ENCODE measurements at places on chromosomes 7 and 10.

- DNase-seq: no peak
Observed at GRCh38 chr7:41994036-41994745, 242.8 kb downstream of the GLI3 start.

DNA sequence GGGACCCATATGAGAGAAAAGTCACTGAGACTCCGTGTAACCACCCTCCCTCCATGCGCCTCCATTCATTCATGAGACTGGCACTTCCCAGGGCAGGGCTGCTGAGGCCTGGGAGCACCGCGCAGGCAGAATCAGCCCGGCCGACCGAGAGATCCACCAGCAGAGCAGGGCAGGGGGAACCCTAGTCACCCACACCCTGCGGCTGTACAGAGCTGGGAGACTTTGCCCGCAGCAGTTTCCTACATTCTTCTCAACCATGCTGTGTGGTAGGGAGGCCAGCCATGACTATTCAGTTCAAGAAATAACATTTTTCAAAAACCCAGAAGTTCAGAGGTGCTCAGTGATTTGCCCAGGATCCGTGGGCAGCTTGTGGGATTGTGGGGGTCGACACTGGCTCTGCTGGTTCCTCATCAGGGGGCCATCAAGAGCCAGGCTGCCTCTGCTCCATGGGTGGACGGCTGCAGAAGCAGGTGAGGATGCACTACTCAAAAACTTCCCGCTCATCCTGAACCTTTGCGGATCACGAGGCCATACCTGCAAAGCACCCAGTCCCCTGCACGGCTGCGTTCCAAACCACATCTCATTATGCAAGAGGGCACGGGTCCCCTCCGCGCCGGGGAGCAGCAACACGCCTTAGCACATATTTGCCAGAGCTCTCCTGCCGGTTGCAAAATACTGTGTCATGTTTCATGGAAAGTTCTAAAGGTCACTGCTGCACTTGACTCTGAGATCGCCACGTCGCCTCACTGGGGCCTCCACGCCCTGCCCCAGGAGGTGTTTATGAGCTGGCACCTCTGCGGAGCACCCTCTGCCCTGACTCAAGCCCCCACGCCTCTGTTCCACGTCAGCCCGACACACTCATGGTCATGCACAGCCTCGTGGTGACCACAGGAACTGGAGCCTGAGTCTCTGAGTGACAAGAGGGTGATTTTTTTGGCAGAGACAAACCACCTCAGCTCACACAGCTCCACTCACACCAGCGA lies 132.0 kb downstream of the PRKAG2 start:
- no peak for DNase-seq

- no peak for DNase-seq
Observed at GRCh38 chr7:129615018-129615417, 3.5 kb downstream of the NRF1 start.

DNA sequence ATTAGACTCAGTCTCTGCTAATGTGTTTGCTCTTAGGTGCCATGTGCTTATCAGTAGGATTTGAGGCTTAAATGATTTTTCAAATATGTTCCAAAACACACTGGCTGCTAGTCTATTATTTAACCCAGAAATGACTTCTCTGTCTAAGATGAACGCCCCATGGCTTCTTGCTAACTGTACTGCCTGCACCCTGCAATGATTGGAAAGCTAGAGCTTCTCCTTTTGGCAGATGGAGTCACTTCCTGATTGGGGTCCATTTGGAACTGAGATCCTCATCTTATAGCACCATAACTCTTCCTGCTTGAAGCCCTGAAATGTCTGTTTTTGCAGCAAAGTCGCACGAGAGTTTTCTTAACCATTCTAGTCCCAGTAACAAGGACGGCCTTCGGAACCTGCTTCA lies 186.5 kb upstream of the ADO start:
- no peak for DNase-seq

DNA sequence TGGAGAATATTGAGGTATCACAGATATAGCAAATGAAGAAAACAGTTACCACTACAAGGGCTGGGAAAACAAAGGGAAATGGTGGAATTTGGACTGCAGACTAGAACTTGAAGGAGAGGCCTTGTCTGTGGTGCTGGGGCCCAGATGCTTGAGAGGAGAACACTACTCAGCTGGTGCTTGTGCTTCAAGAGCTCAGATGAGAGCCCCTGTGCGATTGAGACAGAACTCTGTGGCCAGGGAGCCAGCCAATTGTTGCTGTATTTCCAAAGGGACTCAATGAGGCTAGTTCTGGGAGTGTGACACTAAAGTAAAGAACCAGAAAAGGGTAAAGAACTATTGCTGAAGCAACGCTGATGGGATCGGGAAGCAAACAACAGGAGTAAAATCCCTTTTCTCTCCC lies 406.5 kb upstream of the SEMA3D start:
- no peak for DNase-seq

DNA sequence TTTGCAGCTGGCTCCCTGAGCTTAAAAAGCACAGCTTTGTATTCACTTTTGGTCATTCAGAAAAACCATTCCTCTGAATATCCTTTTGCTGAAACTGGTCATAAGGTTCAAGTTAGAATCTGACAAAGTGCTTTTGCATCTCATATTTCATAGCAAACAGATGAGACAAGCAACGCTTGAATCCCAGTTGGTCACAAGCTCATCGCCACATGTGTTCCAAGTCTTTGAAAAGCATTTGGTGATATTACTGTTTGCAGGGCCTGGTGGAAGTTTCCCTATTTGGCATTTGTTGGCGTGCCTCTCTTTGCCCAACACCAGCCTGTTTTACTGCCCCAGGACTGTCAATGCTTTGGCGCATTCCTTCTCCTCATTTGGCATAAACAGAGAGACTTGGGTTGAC lies 10.3 kb downstream of the TACC2 start:
- DNase-seq: no peak

GRCh38 chr10:62844280-62845011 lies 28.3 kb upstream of the EGR2 start:
- DNase-seq: no peak

- DNase-seq: no peak
Observed at GRCh38 chr10:69209787-69210484, 10.2 kb upstream of the HKDC1 start.

- DNase-seq: no peak
Observed at GRCh38 chr7:9250876-9251275, 817.5 kb downstream of the NXPH1 start.

- DNase-seq: no peak
Observed at GRCh38 chr7:86647385-86648094, 3.8 kb downstream of the GRM3 start.

- DNase-seq: no peak
Observed at GRCh38 chr10:21502348-21502740, 23.1 kb downstream of the SKIDA1 start.

DNA sequence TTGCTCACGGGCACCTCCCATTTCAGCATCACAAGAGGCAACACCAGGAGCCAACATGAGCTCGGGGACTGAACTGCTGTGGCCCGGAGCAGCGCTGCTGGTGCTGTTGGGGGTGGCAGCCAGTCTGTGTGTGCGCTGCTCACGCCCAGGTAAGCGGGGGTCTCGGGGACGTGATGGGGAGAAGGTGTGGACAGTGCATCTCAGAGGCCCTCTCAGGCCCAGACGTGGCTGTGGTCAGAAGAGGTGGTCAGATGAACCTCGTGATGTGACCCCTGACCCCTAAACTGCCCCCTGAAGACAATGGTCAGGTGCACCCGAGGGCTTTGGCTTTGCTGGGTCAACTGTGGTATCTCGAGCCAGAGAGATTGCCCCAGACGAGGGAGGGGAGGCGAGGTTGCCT lies 6.1 kb downstream of the LAT2 start:
- no peak for DNase-seq

DNA sequence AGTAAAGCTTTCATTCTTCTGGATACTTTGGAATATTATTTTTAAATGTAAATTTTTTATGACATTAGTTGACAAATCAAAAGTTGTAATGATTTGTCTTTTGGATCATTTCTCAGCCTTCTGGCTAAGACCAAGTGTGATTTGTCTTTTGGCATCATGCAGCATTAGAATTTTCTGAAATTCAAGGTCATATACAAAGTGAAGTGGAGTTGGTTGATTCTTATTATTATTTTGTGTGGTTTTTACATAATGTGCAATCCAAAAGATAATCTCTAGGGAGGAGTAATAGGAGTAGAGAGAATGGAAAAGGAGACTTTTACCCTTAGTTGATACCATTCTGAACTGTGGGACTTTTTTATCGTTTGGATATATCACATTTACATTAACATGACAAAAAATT lies 24.2 kb upstream of the SEPTIN7 start:
- no peak for DNase-seq

GRCh38 chr7:25586513-25586912 lies 358.2 kb upstream of the NPVF start:
- no peak for DNase-seq

DNA sequence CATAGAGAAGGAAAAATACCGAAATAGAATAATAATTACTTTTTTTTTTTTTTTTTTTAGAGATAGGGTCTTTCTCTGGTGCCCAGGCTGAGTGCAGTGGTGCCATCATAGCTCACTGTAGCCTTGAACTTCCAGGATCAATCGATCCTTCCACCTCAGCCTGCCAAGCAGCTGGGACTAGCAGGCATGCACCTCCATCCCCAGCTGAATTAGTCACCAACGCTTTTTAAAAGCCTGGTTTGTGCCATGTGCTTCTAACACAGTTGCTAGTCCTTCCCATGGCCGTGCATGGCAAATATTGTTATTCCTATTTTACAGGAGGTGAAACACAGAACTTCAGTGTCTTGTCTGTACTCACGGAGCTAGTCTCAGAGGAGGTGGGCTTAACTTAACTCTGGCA lies 23.2 kb downstream of the LYZL2 start:
- no peak for DNase-seq

GRCh38 chr7:73995330-73995729 lies 32.6 kb upstream of the ELN start:
- no peak for DNase-seq

GRCh38 chr7:16652888-16653287 lies 6.9 kb downstream of the BZW2 start:
- DNase-seq: no peak

DNA sequence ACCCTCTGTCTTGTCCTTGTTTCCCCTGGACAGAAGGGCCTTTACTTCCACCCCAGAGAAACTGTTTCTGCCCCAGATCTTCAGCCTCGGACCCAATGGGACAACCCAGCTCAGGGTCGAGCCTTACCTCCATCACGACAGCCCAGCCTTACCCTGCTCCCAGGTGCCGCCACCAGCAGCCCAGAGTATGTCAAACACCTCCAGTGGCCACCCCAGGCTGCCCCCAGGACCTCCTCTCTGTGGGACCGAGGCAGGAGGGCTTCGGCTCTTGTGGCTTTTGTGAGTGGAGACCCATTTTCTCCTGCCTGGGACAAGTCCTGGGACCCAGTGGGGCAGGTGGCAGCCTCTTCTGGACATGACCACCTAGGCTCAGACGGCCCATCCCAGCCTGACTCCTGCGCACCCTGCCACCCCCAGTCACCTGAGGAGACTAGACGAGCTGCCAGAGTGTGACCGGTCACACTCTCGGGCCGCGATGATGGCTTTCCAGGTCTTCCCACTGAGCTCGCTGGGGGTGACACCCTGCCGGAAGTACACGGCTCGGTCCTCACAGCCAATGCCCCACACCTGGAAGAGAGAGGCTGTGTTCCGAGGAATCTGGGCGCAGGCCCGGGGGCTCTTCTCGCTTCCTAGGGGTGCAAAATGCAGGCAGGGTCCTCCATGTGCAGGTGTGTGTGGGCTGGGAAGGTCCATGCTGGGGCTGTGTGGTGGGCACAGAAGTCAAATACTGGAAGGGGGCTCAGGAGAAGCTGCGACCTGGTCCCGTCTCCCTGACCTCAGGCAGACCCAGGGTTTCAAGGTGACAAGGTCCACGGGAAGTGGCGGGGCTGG lies 15.5 kb downstream of the TECPR1 start:
- no peak for DNase-seq

GRCh38 chr7:4270941-4271715 lies 411.0 kb upstream of the FOXK1 start:
- DNase-seq: no peak

DNA sequence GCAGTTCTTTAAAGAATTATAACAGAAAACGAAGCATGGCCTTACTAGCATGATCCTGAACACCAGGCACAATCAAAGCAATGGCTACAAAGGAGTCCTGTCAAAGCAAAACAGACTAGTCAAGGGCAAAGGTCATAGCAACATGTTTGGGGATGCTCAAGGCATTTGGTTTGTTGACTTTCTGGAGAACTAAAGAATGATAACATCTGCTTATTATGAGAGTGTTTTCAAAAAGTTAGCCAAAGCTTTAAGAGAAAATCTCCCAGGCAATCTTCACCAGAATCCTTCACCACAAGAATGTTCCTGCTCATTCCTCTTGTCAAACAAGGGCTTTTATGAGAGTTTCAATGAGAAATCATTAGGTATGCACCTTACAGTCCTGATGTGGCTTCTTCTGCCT lies 95.1 kb upstream of the CPXM2 start:
- no peak for DNase-seq

- DNase-seq: no peak
Observed at GRCh38 chr10:88858491-88858890, 6.8 kb upstream of the ANKRD22 start.

- no peak for DNase-seq
Observed at GRCh38 chr7:101596898-101597297, 32.2 kb downstream of the MYL10 start.

DNA sequence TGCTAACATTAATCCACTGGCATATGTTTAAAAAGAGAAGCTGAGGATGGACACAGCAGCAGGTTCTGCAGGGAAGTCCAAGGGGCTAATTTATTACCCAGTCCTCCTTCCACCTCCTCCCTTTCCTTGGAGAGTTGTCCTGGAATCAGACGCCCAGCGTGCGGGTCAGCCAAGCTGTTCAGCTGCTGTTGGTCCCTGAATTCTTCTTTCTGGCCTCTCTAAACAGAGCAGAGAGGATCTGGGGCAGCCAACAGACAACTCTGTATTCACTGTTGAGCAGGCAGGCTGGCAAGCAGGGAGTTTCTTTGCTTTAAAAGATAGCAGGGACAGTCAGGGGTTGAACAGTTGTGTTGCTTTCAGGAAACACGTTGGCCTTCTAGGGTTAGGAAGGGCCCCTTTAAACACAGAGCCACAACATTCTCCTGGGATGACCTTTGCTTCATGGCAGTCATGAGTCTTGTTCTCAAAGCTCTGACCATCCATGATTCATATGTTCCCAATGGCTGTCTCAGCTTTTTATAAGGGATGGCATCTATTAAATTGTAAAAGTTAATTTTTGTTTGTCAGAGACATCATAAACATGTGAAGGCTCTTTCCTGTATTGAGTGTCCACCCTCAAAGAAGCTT lies 217.0 kb downstream of the CREB5 start:
- no peak for DNase-seq

DNA sequence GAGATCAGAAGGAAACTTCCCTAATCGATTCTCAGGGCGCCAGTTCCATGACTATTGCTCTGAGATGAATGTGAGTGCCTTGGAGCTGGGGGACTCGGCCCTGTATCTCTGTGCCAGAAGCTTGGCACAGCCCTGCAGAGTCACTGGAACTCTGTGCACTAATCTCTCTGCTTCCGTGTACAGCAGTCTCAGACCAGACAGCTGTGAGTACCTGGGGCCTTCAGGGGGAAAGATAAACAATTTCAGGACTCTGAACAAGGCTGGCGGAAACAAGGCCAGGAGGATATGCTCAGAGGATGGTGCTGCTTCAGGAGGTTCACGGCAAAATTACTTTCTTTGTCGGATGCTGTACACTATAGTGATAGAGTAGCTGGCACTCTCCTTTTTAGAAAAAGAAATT lies 131.7 kb upstream of the PRSS58 start:
- DNase-seq: no peak

GRCh38 chr10:46033602-46034011 lies 3.2 kb upstream of the NCOA4 start:
- no peak for DNase-seq

GRCh38 chr7:45687721-45688120 lies 113.6 kb downstream of the ADCY1 start:
- no peak for DNase-seq
